ENCODE measurements at places on chromosomes 16 and 17.

DNA sequence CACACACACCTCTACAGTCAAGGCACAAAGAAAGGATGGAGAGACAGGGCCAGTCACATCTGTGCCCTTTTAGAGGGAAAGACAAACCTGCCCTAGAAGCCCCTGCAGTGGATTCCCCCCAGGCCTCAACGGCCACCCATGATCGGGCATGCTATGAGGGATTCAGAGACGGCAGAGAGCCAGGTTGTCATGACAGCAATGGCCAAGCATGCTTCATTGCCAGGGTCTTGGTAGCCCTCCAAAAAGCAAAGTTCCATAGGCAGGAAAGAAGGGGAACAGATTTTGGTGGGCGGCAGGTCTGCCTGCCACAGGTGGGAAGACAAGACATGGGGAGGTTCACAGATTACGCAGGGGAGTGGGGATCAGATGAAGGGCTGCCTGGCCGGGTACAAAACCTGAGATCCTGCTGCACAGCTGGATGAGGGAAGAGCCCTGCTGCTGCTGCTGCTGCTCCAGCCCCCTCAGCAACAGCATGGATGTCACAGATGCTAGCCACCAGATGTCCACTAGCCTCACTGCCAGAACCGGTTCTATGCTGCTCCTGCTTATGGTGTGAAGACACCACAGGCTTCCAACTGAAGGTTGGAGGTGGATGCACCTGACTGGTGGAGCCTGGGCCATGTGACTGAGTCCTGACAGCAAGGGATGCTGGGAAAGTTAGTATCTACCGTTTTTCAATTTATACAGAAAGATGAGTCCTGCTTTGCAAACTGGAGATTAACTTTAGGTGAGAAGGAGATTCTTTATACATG lies 17.8 kb downstream of the ACTG1 start:
- DNase-seq, result peak; percentile 51

GRCh38 chr16:83021045-83021444 lies 394.3 kb downstream of the CDH13 start:
- no peak for DNase-seq

DNA sequence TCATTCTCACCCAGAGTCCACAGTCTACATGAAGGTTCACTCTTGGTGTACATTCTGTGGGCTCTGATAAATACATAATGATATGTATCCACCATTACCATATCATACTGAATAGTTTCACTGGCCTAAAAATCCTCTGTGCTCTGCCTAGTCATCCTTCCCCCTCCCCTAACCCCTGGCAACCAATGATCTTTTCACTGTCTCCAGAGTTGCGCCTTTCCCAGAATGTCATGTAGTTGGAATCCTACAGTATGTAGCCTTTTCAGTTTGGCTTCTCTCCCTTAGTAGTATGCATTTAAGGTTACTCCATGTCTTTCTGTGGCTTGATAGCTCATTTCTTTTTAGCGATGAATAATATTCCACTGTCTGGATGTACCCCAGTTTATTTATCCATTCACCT lies 101.3 kb downstream of the NOG start:
- DNase-seq, result no peak

GRCh38 chr17:4204710-4205173 lies 59.0 kb downstream of the ANKFY1 start:
- DNase-seq, result no peak

- no peak for DNase-seq
Observed at GRCh38 chr17:67801626-67802175, 23.6 kb upstream of the BPTF start.

DNA sequence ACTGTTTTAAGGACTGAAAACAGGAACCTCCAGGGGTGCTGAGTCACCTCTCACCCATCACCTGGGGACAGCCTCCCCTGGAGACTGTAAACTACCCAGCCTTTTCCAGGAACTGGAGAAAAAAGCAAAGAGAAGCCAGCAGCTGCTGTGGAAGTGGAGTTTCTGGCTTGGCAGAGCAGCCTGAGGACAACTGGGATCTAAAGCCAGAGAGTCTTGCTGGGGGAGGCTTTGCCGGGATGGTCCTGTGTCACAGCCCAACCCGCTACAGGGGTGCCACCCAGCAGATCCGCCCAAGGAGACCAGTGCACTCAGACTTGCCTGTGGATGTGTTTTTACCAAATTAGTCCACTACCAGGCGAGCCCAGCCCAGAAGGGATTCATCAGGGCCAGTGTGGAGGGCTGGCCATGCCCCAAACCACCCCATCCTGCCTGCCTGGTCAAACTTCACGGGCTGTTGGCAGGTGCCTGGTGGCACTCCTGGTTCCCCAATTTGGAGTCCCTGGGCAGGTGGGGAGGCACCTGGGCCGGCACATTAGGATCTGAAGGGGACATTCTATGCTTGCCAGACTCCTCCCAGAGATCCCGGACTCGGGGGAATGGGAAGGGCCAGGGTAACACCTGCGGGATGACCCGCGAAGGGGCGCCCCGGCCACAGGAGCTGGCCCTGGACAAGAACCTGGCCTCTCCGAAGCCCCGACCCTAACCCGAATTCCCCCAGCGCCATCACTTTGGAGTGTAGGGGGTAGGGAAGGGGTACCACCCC lies 771 bp downstream of the MSRB1 start:
- DNase-seq, result peak; percentile 52

Data from activated CD4-positive, alpha-beta T cell treated with anti-CD3 and anti-CD28 coated beads for 36 hours (primary cell).